ENCODE measurements at places on chromosomes 5 and 9. TPM values are rescaled to one million over a fixed set of nuclear protein-coding genes. Genes with fewer than 3 reads are reported as not detected.

TAF11L10 gene
- not detected for total RNA-seq

COL5A1 gene
- 88.4 TPM for total RNA-seq

SMIM33 gene
- under 0.01 TPM for total RNA-seq

GSN gene
- 201 TPM for total RNA-seq

Measured in epithelial cell of umbilical artery (primary cell).